ENCODE measurements at places on chromosomes 5 and 9.

DNA sequence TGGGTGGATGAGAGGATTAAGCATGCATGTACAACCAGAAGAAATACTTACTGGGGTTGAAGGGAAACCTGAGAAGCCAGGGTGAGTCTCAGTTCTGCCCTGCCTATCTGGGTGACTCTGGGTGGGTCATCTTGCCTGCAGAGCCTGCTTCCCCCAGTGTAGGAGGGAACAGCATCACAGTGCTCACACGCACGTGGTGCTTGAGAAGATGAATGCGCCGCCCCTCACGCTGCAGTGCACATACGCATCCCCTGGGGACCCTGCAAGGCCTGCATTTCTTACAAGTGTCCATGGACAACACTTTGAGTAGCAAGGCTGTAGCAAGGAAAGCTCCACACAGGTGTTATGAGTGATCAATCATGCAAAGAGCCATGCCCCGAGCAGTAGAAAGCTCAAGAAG lies 18.7 kb upstream of the GABBR2 start:
- DNase-seq: no peak

GRCh38 chr9:2610985-2611384 lies 10.6 kb upstream of the VLDLR start:
- no peak for DNase-seq

GRCh38 chr5:121640298-121640697 lies 211.4 kb upstream of the FTMT start:
- DNase-seq: no peak

GRCh38 chr9:114150608-114151007 lies 4.7 kb upstream of the COL27A1 start:
- DNase-seq: no peak

DNA sequence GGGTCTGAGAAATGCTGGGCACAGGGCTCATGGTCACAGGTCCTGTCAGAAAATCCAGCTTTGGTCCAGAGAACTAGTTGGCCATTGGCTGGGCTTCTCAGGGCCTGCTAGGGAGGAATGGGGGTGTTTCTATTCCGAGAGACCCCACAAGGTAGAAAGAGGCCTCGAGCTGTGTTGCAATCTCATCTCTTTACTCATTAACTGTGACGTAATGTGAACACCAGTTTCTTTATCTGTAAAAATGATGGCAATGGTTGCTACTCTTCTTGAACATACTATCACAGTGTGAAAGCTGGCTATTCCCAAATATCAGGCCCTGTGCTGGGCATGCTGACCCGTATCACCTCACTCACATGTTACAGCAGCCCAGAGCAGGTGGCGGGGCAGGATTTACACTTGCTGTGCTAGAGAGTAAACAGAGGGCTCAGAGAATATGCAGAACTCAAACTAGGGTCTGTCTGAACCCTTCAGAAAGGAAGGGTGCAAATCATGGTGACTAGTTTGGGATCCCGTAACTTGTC lies 35.7 kb upstream of the SLC25A51 start:
- no peak for DNase-seq

GRCh38 chr9:124278054-124278540 lies 20.3 kb downstream of the NEK6 start:
- DNase-seq: no peak

DNA sequence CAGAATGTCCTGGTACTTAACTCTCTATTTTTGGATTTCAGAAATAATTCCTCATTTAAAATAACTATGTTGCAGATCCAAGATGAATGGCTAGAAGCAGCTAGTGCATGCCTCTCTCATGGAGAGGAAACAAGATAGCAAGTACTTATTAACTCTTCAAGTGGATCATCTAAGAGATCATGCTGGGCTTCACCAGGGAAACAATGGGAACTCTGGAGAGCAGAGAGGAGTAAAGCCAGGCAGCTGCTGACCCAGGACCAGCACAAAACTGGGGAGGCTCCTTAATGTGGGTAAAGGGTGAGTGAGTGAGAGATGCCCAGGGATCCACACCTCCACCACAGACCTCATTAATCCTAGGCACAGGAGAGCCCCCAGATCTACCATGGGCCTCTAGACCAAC lies 897.8 kb upstream of the ACO1 start:
- no peak for DNase-seq

DNA sequence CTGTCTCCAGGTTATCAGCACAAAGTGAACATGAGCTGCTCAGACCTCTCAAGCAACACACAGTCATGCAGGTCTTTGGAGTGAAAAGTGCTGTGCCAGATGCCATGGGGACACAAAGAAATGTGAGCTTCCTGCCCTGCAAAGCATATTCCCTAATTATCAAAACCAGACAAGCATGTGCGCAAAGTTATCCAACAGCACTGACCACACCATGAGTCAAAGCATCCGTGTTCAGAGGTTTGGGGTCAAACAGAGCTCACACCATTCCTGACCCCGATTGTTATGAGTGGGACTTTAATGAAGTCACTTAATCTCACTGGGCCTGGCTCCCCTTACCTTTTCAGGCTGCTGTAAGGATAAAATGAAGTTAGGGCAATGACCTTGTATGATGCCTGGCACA lies 138.5 kb downstream of the SLIT3 start:
- no peak for DNase-seq

Data from thoracic aorta (tissue), 2 donors.